ENCODE measurements at places on chromosomes 7 and 10.

- H3K36me3 ChIP-seq: peaks cover 7% of the 10 kb centered on the region
- no peak overlapping the region for H3K4me3 ChIP-seq
- H3K4me1 ChIP-seq: no peaks in the 10 kb centered on the region
- H3K27ac ChIP-seq: no peak overlapping the region
- H3K27me3 ChIP-seq: no peaks in the 10 kb centered on the region
Observed at GRCh38 chr7:4022265-4022664, 659.8 kb upstream of the FOXK1 start.

DNA sequence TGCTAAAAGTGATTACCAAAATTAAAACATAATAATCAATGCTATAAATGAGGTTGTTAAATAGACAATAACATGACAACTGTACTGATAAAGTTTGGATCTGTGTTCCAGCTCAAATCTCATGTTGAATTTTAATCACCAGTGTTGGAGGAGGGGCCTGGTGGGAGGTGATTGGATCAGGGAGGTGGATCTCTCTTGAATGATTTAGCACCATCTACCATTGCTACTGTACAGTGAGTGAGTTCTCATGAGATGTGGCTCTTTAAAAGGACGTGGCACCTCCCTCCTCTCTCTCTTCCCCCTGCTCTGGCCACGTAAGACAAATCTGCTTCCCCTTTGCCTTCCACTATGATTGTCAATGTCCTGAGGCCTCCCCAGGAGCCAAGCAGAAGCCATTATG, 77.5 kb downstream of the HTR5A start:
- no peak overlapping the region for H3K27ac ChIP-seq
- H3K4me3 ChIP-seq: no peak overlapping the region
- H3K27me3 ChIP-seq: peaks cover 12% of the 10 kb centered on the region
- H3K4me1 ChIP-seq: no peaks in the 10 kb centered on the region
- no peaks in the 10 kb centered on the region for H3K36me3 ChIP-seq
- DNase-seq: no peak

DNA sequence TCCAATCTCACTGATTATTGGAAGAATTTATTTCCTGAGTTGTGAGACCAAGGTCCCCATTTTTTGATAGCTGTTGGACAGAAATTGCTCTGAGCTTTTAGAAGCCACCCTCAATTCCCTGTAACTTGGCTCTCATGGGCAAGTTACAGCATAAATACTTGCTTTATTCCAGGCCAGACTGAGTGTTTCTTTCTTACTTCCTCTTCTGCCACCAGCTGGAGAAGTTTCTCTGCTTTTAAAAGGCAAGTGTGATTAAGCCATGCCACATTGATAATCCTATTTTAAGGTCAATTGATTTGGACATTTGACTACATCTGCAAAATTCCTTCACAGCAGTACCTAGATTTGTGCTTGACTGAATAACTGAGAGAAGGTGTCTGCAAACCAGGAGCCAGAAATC, 14.1 kb upstream of the TAS2R41 start:
- no peak for DNase-seq
- no peak overlapping the region for H3K27ac ChIP-seq
- no peak overlapping the region for H3K4me3 ChIP-seq
- peaks cover 31% of the 10 kb centered on the region for H3K4me1 ChIP-seq

- peaks cover 72% of the 10 kb centered on the region for H3K4me1 ChIP-seq
- peaks cover 22% of the 10 kb centered on the region for H3K36me3 ChIP-seq
- DNase-seq: no peak
- H3K4me3 ChIP-seq: peak overlapping the region; percentile 98
Observed at GRCh38 chr7:45919993-45920459, 1.0 kb downstream of the IGFBP3 start.

DNA sequence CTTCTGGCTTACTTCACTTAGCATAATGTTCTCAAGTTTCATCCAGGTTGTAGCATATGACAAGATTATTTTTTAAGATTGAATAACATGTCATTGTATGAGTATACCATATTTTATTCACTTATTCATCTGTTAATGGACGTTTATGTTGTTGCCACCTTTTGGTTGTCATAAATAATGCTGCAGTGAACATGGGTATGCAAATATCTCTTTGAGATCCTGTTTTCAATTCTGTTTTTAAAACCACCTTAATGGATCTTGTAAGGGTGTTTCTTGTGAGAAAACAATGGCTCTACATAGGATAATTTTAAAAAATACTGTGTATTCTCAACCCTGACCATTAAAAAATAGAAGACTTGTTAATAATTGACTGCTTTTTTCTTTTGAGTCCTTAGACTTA, 290.7 kb upstream of the TMEM229A start:
- H3K4me3 ChIP-seq: no peak overlapping the region
- no peaks in the 10 kb centered on the region for H3K27me3 ChIP-seq
- H3K36me3 ChIP-seq: no peaks in the 10 kb centered on the region
- H3K4me1 ChIP-seq: no peaks in the 10 kb centered on the region
- H3K27ac ChIP-seq: no peak overlapping the region

DNA sequence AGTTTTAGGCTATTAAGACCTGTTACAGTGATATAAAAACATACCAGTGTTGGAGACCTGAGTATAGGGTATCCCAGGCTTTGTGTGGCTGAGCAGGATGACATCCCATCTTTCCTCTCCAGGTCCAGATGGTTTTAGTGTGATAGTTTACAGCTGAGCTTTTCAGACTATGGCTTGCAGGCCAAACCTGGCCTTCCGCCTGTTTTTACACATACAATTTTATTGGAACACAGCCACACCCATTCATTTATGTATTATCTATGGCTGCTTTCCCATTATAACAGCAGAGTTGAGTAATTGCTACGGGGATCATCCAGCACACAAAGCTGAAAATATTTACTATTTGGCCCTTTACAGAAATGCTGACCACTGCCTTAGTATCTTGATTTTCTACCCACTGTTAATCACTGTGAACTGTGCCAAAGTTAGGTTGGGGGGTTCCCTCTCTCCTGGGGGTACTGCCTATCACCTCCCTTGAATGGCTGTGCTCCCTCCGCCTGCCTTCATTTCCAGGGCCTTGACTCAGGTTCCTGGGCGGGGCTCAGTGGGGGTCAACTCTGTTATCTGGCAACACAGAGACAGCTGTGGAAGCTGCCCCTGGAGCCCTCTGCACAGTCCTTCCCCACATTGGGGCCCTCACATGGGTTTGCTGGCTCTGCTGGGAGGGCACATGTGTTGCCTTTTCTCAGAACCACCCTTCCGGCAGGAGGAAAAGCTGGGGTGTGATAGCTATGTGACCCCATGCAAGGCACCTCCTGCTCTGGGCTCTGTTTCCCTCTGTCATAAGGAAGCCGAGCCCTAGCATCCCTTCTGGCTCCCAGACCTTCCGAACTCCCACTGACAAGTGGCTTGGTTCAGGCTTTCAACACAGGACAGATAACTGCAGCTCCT, 40.3 kb upstream of the SH2D4B start:
- H3K36me3 ChIP-seq: peaks cover 36% of the 10 kb centered on the region
- peak; percentile 58 for DNase-seq
- no peaks in the 10 kb centered on the region for H3K27me3 ChIP-seq

DNA sequence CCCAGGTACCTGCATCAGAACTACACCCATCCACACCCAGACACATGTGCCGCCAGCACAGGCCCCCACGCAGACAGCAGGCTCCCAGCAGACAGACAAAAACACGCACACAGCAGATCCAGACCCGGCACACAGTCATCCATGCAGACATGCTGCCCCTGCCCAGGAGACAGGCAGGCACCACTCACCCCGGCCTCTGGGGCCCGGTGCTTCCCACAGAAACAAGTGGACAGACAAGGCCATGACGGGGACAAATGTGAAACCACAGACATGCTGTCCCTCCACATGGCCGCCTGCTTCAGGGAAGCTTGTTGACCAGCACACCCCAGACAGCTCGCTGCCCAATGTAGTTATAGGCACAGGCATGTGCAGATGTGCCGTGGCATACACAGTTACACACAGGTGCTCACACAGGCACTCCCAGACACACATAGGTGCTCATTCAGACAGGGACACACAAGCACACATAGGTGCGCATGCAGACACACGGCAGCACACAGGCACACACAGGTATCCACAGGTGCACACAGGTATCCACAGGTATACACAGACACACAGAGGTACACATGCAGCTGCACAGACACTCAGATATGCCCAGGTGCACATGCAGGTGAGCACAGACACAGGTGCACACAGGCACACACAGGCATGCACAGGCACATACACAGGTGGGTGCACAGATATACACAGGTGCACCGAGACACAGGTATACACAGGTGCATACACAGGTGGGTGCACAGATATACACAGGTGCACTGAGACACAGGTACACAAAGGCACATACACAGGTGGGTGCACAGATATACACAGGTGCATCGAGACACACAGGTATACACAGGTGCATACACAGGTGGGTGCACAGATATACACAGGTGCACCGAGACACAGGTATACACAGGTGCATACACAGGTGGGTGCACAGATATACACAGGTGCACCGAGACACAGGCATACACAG, 10.5 kb upstream of the SCART1 start:
- H3K36me3 ChIP-seq: peaks cover 31% of the 10 kb centered on the region
- H3K4me1 ChIP-seq: no peaks in the 10 kb centered on the region
- no peak for DNase-seq

GRCh38 chr7:17710312-17710711, 230.0 kb downstream of the SNX13 start:
- no peaks in the 10 kb centered on the region for H3K36me3 ChIP-seq
- no peak overlapping the region for H3K4me3 ChIP-seq
- peaks cover 7% of the 10 kb centered on the region for H3K4me1 ChIP-seq
- no peak for DNase-seq

DNA sequence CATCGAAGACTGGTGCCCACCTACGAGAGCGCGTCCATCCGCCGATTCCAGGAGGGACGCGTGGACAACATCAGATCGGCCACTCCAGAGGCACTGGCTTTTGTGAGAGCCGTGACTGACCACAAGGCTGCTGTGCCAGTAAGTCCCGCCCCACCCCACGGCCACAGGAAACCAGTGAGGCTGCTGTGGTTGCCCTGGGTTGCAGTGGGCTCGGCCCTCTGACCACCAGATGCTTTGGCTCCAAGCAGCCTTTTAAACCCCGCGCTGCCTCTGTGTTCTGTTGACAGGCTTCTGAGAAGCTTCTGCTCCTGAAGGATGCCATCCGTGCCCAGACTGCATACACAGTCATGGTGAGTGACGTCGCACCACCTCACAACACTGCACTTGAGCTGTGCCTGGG, 24.4 kb upstream of the C10orf53 start:
- H3K27me3 ChIP-seq: peaks cover 49% of the 10 kb centered on the region
- H3K4me1 ChIP-seq: no peaks in the 10 kb centered on the region
- peaks cover 7% of the 10 kb centered on the region for H3K36me3 ChIP-seq
- no peak overlapping the region for H3K4me3 ChIP-seq
- H3K27ac ChIP-seq: no peak overlapping the region

DNA sequence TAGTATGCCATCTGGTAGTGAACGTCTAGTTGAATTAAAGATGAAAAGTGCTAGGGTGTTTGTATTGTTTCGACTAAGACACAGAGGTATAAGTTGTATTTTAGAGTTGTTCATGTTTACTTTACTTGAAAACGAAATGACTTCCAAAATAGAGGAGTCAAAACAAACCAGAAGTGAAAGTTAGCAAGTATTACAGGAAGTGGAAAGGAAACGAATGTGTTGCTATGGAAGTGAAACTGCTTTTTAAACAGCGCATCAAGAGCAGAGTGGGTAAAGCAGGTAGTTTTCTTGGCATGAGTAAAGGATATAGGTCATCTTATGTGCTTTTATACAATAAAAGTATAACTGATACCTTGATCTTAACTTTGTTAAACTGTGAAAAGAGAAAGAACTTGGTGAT, 20.0 kb upstream of the GALNTL5 start:
- H3K27me3 ChIP-seq: peaks cover 21% of the 10 kb centered on the region
- H3K4me1 ChIP-seq: peaks cover 16% of the 10 kb centered on the region
- no peak for DNase-seq
- peak overlapping the region; percentile 8 for H3K4me3 ChIP-seq
- no peaks in the 10 kb centered on the region for H3K36me3 ChIP-seq
- no peak overlapping the region for H3K27ac ChIP-seq

DNA sequence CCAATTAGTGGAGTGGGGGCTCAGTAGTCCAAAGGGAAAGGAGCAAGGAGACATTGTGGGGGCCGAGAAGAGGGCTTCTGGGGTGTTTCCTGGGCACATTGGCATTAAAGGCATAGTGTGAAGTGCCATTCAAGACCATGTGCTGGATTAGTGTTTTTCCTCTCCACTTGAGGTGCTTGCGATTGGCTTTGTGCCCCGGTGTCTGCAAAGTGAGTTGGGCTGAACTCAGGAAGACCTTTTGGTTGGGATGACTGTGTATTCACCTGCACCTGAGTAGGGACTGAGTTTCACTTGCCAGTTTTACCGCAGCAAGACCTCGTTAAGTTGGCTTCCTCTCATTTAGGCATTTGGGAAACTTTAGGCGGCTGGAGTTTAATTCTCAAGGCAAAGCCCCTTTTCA, 73.0 kb downstream of the TCF7L2 start:
- no peak for DNase-seq
- H3K27ac ChIP-seq: no peak overlapping the region
- peaks cover 8% of the 10 kb centered on the region for H3K27me3 ChIP-seq
- H3K36me3 ChIP-seq: peaks cover 11% of the 10 kb centered on the region
- no peak overlapping the region for H3K4me3 ChIP-seq
- peaks cover 55% of the 10 kb centered on the region for H3K4me1 ChIP-seq

DNA sequence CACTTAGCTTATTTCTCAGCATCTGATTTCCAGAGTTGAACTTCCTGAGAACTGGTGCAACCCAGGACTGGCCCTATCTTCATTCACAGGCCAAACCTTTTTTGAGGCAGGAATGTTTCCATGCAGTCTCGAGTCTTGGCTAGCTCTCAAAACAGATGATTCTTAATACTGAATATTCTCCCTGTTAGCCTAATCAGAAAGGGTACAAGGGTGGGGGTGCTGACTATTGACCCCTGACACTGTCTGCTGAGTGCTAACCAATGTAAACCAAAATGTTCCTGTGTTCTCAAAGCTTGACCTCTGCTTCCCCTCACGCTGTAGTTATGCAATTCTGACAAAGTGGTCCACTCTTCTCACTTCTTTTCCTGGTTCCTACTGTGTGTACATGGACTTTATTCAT, 25.3 kb downstream of the VWDE start:
- H3K27me3 ChIP-seq: no peaks in the 10 kb centered on the region
- H3K4me1 ChIP-seq: no peaks in the 10 kb centered on the region
- no peak for DNase-seq
- H3K36me3 ChIP-seq: no peaks in the 10 kb centered on the region
- H3K27ac ChIP-seq: no peak overlapping the region

DNA sequence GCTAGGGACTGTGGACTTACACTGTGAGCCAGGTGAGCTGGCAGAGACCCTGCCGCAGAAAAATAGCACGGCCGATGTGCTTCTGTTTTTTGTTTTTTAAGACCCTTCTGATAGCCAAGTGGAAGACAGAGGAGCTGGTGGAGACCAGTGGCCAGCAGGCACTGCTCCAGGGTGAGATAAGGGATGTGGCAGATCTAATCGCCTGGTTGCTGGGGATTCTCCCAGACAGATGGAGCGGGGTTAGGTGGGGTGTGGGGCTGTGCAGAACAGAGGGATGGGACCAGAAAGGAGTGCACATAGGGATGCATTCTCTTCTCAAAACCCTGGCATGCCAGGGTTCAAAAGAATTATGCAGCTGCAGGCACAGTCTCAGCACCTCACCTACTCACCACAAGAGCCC, 82.2 kb downstream of the VOPP1 start:
- H3K4me1 ChIP-seq: peaks cover 18% of the 10 kb centered on the region
- peaks cover 47% of the 10 kb centered on the region for H3K36me3 ChIP-seq
- H3K27me3 ChIP-seq: no peaks in the 10 kb centered on the region
- H3K27ac ChIP-seq: no peak overlapping the region

GRCh38 chr7:16559497-16560179, 33.0 kb downstream of the LRRC72 start:
- H3K4me3 ChIP-seq: no peak overlapping the region
- no peak for DNase-seq
- no peaks in the 10 kb centered on the region for H3K36me3 ChIP-seq

- peaks cover 3% of the 10 kb centered on the region for H3K27me3 ChIP-seq
- H3K4me1 ChIP-seq: no peaks in the 10 kb centered on the region
- peaks cover 5% of the 10 kb centered on the region for H3K36me3 ChIP-seq
- H3K27ac ChIP-seq: no peak overlapping the region
- no peak for DNase-seq
Observed at GRCh38 chr10:81876253-81877077, 1.5 kb downstream of the NRG3 start.

Data from HFFc6 (cell line).